ENCODE measurements at places on chromosomes 7 and 10.

DNA sequence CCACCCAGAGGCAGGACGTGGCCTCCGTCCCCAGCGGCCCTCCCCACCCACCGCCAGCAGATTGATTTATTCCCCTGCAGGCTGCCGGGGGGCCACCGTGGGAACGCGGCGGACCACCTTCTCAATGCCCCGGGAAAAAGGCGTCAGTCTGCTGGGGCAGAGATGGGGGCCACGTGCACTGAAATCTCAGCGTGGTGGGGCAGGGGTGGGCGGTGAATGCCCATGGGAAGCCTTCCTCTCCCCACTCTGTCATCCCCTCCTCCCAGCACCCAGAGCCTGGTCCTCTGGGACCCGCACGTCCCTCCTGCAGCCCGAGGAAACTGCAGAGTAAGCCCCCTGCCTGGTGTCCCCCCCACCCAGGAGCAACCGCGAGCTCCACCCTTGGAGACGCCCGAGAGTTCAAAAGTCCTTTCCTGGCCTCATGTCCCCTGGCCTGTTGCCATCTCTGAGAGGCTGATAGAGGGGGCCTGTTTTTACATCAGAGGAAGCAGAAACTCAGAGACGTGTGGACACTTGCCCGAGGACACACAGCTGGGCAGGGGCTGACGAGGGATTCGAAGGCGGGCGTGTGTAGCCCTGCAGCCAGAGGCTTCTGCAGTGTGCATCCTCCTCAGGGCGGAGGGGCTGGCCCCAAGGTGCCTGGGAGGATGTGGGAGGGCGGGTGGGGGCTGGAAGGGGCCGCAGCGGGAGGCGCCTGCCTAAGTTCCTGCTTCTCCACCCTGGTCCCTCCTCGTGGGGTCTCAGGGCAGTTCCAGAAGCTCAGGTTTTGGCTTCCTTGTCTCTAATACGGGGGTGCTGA, 21.8 kb downstream of the UNCX start:
- H3K4me3 ChIP-seq: no peak overlapping the region
- H3K27ac ChIP-seq: no peak overlapping the region
- no peak for DNase-seq
- H3K4me1 ChIP-seq: no peaks in the 10 kb centered on the region
- no peaks in the 10 kb centered on the region for H3K36me3 ChIP-seq

DNA sequence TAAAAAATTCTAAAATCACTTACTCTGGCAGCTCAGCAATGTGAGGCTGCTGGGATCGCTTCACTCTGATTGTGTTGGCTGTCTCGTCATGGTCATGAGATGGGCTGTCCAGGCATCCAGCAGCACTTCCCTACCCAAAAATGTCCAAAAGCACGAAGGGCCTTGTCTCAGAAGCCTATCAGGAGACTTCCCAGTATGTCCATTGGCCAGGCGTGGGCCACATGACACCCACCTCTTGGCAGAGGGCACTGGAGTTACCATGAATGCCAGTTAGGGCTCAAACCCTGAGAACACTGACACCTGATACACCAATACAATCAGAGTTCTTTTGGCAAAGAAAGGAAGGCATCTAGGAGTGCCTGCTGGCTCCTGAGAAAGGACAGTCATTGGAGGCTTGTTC, 27.0 kb upstream of the GLI3 start:
- no peak overlapping the region for H3K27ac ChIP-seq
- H3K4me3 ChIP-seq: no peak overlapping the region
- peaks cover 21% of the 10 kb centered on the region for H3K4me1 ChIP-seq
- H3K27me3 ChIP-seq: no peaks in the 10 kb centered on the region
- H3K36me3 ChIP-seq: no peaks in the 10 kb centered on the region

- no peak overlapping the region for H3K4me3 ChIP-seq
- H3K4me1 ChIP-seq: no peaks in the 10 kb centered on the region
- no peak for DNase-seq
- H3K36me3 ChIP-seq: peaks cover 8% of the 10 kb centered on the region
- H3K27ac ChIP-seq: no peak overlapping the region
Measured at GRCh38 chr10:36236931-36237330, 594.8 kb upstream of the FZD8 start.

GRCh38 chr7:2687338-2687869, 598 bp upstream of the AMZ1 start:
- H3K27ac ChIP-seq: no peak overlapping the region
- H3K4me3 ChIP-seq: peak overlapping the region; percentile 22
- peaks cover 12% of the 10 kb centered on the region for H3K4me1 ChIP-seq
- no peaks in the 10 kb centered on the region for H3K36me3 ChIP-seq
- peaks cover 32% of the 10 kb centered on the region for H3K27me3 ChIP-seq

- H3K36me3 ChIP-seq: peaks cover 5% of the 10 kb centered on the region
- H3K27me3 ChIP-seq: peaks cover 5% of the 10 kb centered on the region
- peak; percentile 92 for DNase-seq
- H3K4me3 ChIP-seq: no peak overlapping the region
Measured at GRCh38 chr7:97104719-97105238, 12.7 kb upstream of the SDHAF3 start.

DNA sequence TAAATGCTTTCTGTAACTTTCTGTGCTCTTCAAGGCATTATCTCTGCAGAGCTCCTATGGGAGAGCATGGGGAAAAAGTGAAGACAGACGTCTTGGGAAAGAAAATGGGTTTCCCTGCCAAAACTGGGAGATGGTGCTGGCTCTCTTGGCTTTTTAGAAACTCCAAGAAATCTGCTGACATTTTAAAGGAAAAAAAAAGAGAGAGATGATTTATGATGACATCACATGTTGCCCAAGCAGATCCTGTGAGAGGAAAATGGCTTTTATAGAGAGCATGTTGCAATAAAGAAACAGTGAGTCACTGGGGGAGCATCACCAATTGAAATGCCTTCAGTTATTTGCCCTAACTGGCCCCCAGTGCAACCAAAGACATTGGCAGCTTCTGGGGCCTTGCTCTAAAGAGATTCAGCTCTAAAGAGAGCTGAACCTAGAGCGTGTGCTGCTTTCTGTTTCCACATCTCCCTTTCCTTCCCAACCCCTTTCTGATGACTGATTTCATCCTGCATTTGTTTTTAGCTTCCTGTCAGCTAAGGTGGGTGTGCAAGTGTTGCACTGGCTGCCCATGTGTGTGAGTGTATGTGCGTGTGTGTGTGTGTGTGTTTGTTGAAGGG, 37.7 kb downstream of the LRMDA start:
- H3K27me3 ChIP-seq: peaks cover 67% of the 10 kb centered on the region
- DNase-seq: no peak
- H3K4me1 ChIP-seq: peaks cover 22% of the 10 kb centered on the region
- H3K27ac ChIP-seq: no peak overlapping the region
- no peaks in the 10 kb centered on the region for H3K36me3 ChIP-seq
- no peak overlapping the region for H3K4me3 ChIP-seq

DNA sequence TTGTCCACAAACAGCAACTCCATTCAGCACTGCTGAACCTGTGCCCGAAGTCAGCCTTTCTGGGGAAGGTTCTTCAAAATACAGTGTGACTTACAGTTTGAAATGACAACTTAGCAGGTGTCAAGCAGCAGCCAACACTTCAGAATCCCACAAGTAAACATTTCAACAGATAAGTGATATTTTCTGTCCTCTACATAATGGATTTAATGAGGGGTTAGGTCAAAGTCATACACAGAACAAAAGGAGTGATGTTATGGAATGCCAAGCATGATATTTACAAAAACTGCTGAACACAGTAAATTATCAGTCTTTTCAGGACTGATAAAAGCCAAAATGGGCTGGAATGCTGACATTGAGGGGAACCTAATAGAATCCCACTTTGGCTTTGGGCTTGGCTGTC, 77.6 kb upstream of the JAZF1 start:
- peaks cover 17% of the 10 kb centered on the region for H3K4me1 ChIP-seq
- H3K27me3 ChIP-seq: no peaks in the 10 kb centered on the region
- peaks cover 9% of the 10 kb centered on the region for H3K36me3 ChIP-seq

DNA sequence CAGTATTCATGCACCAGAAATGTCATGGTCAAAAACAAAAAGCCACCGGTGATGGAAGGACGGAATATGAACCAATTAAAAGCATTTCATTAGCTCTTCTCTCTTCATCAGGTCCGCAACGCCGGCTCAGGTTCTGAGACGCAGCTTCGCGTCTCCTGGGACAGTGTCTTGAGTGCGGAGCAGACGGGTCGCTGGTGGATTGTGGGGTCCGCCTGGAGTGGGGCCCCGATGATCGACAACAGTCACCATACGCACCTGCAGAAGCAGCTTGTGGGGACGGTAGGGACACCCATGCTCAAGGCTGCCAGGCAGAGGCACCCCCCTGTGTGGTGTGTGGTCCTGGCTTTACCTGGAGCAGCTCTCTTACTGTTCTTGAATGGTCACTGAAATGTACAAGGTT, 13.4 kb downstream of the NOM1 start:
- H3K36me3 ChIP-seq: peaks cover 83% of the 10 kb centered on the region
- no peak overlapping the region for H3K4me3 ChIP-seq
- no peak overlapping the region for H3K27ac ChIP-seq
- DNase-seq: no peak

- H3K36me3 ChIP-seq: no peaks in the 10 kb centered on the region
- H3K27me3 ChIP-seq: peaks cover 39% of the 10 kb centered on the region
- peaks cover 25% of the 10 kb centered on the region for H3K4me1 ChIP-seq
- H3K27ac ChIP-seq: no peak overlapping the region
- no peak overlapping the region for H3K4me3 ChIP-seq
- peak; percentile 31 for DNase-seq
Measured at GRCh38 chr7:91286432-91286831, 22.2 kb downstream of the FZD1 start.

DNA sequence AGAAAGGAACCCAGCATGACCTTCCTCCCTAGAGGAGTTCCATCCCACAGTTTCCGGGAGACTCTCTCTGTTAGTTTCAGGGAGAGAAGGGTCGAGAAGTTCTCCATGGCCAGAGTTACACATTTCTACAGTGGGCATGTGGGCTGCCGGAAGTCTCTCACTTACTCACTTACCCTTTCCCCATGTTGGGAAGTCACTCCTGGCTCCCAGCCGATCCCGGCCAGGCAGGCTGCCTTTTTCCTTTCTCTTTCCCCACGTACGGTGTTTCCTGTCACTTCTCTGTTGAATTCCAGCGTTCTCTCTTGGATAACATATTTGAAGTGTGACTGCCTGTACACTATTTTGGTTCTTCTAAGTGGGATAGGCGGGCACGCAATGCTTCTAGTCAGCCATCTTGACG, 3.5 kb downstream of the TEX36 start:
- peaks cover 5% of the 10 kb centered on the region for H3K36me3 ChIP-seq
- DNase-seq: no peak
- no peak overlapping the region for H3K4me3 ChIP-seq
- H3K27me3 ChIP-seq: peaks cover 12% of the 10 kb centered on the region
- H3K4me1 ChIP-seq: no peaks in the 10 kb centered on the region

GRCh38 chr10:68080853-68081431, 5.9 kb upstream of the HERC4 start:
- H3K4me3 ChIP-seq: no peak overlapping the region
- DNase-seq: no peak
- H3K27ac ChIP-seq: no peak overlapping the region
- H3K36me3 ChIP-seq: no peaks in the 10 kb centered on the region

- H3K36me3 ChIP-seq: peaks cover 5% of the 10 kb centered on the region
- peaks cover 12% of the 10 kb centered on the region for H3K4me1 ChIP-seq
- H3K27me3 ChIP-seq: no peaks in the 10 kb centered on the region
- no peak overlapping the region for H3K4me3 ChIP-seq
- no peak for DNase-seq
- no peak overlapping the region for H3K27ac ChIP-seq
Measured at GRCh38 chr7:132830941-132831340, 250.9 kb downstream of the CHCHD3 start.

GRCh38 chr10:62426086-62426485, 51.9 kb downstream of the ZNF365 start:
- H3K27me3 ChIP-seq: peaks cover 71% of the 10 kb centered on the region
- H3K36me3 ChIP-seq: no peaks in the 10 kb centered on the region
- peaks cover 10% of the 10 kb centered on the region for H3K4me1 ChIP-seq
- H3K27ac ChIP-seq: no peak overlapping the region
- DNase-seq: no peak

DNA sequence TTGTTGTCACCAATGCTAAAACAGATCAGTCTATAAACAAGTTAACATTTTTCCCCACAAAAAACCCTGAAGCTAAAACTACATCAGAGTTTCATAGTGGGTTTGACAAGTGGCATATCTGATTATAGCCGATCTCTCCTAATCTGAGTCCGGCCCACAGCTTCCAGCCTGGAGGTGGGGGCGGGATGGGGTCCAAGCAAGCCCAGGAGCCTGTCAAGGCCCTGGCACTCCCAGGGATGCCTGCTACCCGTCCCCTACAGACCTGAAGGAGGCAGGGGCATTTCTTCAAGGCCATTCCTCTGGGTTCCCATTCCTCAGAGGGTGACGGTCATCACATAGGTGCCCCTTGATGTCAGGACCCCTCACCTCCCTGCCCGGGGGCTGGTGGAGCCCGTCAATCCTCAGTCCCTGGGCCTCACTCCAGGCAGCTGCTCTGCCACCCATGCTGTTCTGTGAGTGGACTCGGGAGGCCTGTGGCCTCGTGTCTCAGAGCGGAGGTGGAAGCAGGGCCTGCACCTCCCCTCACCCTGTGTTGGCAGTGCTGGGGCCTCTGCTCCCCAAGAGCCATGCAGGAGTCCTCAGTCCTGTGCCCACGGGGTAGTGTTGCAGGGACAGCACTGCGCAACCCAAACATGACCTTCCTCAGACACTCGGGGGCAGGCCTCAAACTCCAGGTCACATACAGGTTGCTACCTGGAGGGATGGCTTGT, 8.8 kb downstream of the DPYSL4 start:
- no peak for DNase-seq
- peaks cover 6% of the 10 kb centered on the region for H3K36me3 ChIP-seq
- H3K27ac ChIP-seq: no peak overlapping the region
- H3K4me1 ChIP-seq: no peaks in the 10 kb centered on the region

GRCh38 chr10:128147669-128148068, 21.4 kb upstream of the MKI67 start:
- H3K27me3 ChIP-seq: peaks cover 13% of the 10 kb centered on the region
- no peak overlapping the region for H3K27ac ChIP-seq
- no peaks in the 10 kb centered on the region for H3K36me3 ChIP-seq
- H3K4me3 ChIP-seq: no peak overlapping the region

DNA sequence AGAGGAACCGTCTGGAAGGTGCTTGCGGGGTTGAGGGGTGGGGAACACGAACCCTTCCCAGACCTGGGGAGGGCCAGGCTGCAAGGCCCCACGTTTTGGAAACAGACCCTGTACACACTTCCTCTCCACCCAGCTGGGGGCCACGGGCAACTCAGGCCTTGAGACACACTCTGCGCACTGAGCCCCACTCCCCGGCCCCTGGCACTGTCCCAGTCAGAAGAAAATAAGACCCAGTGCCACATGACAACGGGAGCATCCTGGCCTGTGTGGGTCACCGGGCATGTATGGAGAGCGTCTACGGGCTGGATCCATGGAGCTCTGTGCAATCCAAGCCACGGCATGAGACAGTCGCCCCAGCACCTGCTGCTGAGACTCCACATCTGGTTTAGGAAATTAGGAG, 63.7 kb downstream of the CARD11 start:
- peaks cover 24% of the 10 kb centered on the region for H3K4me1 ChIP-seq
- no peak overlapping the region for H3K4me3 ChIP-seq
- peaks cover 5% of the 10 kb centered on the region for H3K36me3 ChIP-seq
- DNase-seq: no peak
- no peak overlapping the region for H3K27ac ChIP-seq

Data from WTC11 (cell line).